Fibroblast of skin of scalp (primary cell): ENCODE measurements at places on chromosomes 6 and 20.

- DNase-seq = no peak
Observed at GRCh38 chr6:30066082-30066481, 916 bp upstream of the PPP1R11 start.

DNA sequence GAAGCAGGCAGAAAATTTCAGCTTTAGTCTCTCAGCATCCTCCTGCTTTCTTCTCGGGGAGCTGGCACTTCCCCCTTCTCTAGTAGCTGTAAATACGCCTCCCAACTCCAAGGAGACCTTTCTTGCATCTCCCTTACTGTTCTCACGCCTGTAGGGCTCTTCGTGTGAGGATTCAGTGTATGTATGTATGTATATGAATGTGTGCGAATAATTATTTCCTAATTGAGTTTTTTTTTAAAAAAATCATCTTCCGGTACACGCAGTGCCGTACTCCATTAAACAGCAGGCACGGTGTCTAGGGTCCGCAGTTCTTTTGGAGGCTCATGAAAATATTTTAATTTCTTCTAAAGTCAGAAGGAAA is 85.4 kb downstream of the HFE start:
- peak; percentile 57 for DNase-seq

- DNase-seq = peak; percentile 38
Observed at GRCh38 chr20:54468082-54468481, 7.3 kb upstream of the DOK5 start.

- no peak for DNase-seq
Observed at GRCh38 chr6:93916716-93917115, 497.4 kb upstream of the EPHA7 start.

DNA sequence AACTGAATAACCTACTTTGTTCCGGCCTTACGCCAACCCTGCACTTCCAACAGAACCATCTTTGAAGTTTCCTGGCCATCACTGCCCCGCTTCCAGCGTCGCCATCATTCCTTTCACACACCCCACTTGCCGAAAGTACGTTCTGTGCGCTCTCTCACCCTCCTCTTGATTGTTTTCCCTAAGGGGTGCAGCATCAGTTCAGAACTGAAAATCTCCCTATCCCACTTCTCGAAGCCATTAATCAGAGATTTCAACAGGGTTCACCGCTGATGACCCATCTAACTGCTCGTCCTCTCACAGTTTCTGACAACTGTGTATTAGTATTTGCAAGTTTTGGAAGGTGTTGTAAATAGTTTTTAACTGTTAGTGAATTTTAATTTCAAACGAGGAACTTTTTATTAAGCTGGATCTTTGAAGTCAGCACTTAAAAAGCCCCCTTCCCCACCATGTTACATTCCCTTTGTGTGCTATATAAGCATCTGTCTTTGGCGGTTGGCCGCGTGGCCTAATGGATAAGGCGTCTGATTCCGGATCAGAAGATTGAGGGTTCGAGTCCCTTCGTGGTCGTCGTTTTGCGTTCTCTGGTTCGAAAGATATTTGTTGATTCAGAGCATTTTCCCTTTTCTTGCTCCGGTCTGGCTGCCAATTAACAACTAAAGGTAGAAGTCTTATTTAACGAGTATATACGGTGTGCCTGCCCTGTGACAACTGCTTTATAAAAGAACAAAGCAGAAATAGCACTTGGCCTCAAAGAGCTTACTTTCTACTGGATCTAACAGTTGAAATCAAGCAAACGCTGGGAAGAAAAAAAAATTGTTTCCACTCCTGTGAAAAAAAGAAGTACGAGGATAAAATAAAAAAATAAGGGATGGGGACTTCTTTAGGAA is 42.6 kb downstream of the TRIM27 start:
- DNase-seq = peak; percentile 83

DNA sequence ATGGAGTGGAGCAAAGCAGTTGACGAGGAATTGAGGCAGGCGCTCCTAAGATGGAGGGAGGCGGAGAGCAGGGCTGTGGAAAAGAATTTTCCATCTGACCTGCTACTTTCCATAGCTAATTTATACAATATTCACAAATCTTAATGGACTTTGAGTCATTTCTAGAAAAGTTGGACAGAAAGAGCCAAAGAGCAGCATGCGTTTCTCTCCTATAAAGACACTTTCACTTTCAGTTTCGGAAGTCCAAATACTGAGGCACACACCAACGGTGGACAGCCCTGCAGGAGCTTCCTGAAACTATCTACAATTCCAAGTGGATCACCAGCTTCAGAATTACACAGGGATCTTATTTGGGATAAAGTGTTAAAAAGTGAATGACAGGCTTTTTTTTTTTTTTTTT is 43.5 kb downstream of the PANK2 start:
- peak; percentile 29 for DNase-seq

DNA sequence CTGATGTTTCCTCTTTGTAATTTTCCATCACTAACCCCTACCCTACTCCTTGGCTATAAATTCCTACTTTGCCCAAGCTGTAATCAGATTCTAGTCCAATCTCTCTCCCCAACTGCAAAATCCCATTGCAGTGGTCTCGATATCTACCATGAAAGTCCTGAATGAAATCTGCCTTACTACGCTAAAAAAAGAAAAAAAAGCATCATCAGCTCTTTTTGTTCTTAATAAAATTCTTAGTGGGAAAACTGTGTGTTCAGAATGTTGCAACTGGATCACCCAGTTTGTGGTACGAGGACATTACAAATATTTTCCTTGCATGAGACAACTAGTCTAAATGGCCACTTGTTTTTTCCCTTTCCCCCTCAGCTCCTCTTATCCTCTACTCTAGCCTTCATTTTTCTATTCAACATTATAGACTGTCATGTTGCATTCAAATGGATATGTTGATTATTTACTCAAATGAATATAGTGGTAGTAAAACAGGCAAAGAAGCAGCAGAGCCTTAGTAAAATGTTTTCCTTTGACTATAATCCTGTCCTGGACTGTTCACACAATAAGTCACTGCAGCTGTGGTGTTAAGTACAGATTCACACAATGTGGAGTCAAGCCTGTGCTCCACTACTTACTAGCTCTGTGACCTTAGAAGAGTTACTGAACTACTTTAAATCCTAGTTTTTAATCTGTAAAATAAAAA is 527.1 kb upstream of the MARCKS start:
- no peak for DNase-seq

GRCh38 chr6:80547827-80548226 is 441.4 kb downstream of the BCKDHB start:
- DNase-seq = peak; percentile 95

- DNase-seq = no peak
Observed at GRCh38 chr6:38703949-38704590, 1.1 kb upstream of the GLO1 start.
